ENCODE measurements at places on chromosomes 3 and 15. TPM values are rescaled to one million over a fixed set of nuclear protein-coding genes. Genes with fewer than 3 reads are reported as not detected.

GRCh38 chr3:96450699-96451098, 363.7 kb upstream of the EPHA6 start:
- DNase-seq, result no peak
- no peaks in the 10 kb centered on the region for H3K4me1 ChIP-seq
- no peaks in the 10 kb centered on the region for H3K36me3 ChIP-seq
- H3K4me3 ChIP-seq, result no peak overlapping the region
- H3K27me3 ChIP-seq, result no peaks in the 10 kb centered on the region

DNA sequence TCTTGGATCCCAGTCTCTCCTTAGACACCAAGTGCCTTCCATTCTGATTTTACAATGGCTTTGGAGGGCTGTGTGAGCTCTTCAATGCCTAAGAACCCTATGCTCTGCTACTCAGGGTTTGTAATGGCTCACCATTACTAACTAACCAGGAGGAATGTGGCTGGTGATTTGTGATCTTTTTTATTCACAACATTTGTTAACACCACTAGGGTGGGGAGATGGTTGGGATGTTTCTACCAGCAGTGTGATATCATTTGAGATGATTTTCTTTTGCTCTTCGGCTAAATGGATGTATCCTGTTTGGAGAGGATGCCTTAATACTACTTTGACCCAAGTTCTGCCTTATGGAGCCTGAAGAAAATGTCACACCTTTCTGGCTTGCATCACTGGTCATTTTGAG, 226.9 kb downstream of the MFSD1 start:
- H3K4me3 ChIP-seq, result no peak overlapping the region
- DNase-seq, result no peak
- H3K4me1 ChIP-seq, result no peaks in the 10 kb centered on the region
- H3K36me3 ChIP-seq, result no peaks in the 10 kb centered on the region

DNA sequence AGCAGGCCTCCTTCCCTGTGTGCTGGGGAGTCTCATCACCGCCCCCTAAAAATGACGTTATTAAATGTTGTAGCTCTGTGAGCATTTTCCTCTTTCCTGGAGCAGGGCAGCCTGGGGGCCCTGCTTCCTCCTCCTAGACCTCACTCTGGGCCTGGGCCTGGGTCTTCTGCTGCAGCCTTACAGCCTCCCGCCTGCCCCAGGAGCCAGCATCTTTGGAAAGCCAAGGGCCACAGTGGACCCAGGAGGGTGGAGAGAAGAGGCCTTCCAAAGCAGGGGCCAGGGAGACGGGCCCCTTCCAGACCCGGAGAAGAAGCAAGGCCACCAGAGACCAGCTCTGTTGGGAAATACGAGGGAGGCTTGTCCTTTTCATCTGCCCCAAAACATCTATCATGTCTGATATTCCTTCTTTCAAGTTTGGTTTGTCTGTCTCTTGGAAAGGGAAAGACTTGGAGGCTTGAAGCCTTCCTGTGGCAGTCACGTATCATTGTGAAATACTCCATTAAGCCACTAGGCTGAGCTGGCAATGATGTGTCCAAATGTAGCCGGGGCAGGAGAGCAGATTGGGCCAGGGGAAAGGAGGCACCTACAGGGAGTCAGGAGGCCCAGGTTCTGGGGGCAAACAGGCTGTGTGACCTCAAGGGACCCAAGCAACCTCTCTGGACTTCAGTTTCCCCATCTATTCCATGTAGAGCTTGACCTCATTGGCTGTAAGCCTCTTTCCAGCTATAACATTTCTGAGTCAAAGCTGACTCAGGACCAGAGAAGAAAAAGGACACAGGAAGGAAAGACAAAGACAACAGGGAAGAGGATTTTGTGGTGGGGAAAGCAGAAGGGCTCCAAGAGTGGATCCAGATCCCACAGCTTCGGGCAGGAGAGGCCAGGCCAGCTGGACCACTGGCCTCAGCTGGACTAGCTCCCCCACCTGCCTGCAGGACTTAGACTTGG, 31.1 kb downstream of the CYP11A1 start:
- H3K27me3 ChIP-seq, result no peaks in the 10 kb centered on the region
- no peaks in the 10 kb centered on the region for H3K36me3 ChIP-seq
- no peak overlapping the region for H3K27ac ChIP-seq
- H3K4me3 ChIP-seq, result no peak overlapping the region
- H3K4me1 ChIP-seq, result no peaks in the 10 kb centered on the region

GRCh38 chr15:78916088-78916487, 28.8 kb downstream of the CTSH start:
- peaks cover 47% of the 10 kb centered on the region for H3K36me3 ChIP-seq
- no peaks in the 10 kb centered on the region for H3K27me3 ChIP-seq
- peaks cover 7% of the 10 kb centered on the region for H3K4me1 ChIP-seq
- no peak for DNase-seq

DNA sequence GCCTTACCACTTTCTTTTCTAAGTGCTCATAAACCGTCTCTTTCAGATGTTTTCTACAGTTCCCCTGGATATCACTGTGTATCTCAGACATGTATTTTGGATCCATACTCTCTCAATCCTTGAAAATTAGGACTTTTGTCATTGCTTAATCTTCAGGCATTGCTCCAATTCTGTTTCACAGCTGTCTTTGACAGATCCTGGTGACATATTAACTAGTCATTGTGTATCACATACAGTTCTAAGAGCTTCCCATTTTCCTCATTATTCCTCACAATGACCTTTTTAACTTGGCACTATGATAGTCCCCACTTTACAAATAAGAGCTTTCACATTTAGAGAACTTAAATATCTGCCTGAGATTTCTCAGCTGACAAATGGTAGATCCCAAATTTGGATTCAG, 151.7 kb downstream of the CLSTN2 start:
- no peaks in the 10 kb centered on the region for H3K27me3 ChIP-seq
- H3K27ac ChIP-seq, result no peak overlapping the region
- H3K4me1 ChIP-seq, result no peaks in the 10 kb centered on the region
- no peaks in the 10 kb centered on the region for H3K36me3 ChIP-seq
- DNase-seq, result no peak

DNA sequence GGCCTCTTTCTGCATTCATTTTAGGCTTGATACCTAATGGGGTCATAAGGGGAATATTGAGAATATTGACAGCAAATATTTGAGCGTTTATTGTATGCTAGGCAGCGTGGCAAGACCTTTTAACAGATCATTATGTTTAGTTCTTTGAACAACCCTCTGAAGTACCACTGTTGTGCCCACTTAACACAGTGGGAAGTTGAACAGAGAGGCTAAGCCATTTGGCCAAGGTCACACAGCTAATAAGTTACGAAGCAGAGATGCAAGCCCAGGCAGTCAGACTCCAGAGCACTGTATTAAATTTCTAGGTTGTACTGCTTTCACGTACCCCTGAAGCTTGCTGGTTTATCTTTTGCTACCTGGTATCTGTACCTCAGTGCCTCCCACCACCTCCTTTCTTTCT, 1.1 kb downstream of the RAB7A start:
- no peaks in the 10 kb centered on the region for H3K27me3 ChIP-seq
- peak overlapping the region; percentile 94 for H3K27ac ChIP-seq
- H3K36me3 ChIP-seq, result no peaks in the 10 kb centered on the region
- H3K4me3 ChIP-seq, result peak overlapping the region; percentile 97
- peaks cover 29% of the 10 kb centered on the region for H3K4me1 ChIP-seq
- DNase-seq, result no peak

DNA sequence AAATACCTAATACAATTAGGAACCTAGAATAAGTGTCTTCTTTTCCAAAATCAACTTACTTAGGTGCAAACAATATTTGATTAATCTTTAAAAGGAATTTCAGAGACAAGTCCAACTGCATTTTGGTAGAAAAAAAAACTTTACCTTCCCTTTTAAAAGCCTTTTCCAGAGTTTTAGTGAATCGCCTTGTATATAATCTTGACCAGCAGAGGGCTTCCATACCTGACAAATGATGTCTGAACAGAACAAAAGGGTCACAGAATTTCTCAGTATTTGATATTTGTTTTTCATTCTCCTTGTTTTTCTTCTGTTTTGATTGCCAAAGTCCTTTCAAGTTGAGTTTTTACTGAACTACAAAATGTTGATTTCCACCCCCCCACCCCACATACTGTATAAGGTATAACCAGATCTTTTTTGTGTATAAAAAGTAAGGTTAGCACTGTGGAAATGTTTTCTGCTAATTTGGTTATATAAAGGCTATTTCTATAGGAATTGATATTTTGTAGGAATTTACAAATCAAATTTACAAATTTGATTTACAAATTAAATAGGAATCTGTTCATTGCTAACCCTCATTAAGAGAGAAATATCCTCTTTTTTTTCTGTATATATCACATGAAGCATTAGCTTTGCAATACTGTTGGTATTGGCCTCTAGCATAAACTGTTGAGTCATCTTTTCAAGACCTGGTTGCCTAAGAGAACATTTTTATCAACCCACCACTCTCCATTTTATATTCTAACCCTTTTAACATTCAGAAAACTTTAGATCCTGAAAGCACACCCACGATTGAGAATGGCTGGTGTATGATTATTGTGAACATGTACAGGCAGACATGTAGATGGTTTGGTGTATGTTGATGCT, 464.1 kb upstream of the RARB start:
- H3K36me3 ChIP-seq, result no peaks in the 10 kb centered on the region
- no peaks in the 10 kb centered on the region for H3K4me1 ChIP-seq
- no peak for DNase-seq
- H3K27ac ChIP-seq, result no peak overlapping the region
- no peaks in the 10 kb centered on the region for H3K27me3 ChIP-seq
- no peak overlapping the region for H3K4me3 ChIP-seq

DNA sequence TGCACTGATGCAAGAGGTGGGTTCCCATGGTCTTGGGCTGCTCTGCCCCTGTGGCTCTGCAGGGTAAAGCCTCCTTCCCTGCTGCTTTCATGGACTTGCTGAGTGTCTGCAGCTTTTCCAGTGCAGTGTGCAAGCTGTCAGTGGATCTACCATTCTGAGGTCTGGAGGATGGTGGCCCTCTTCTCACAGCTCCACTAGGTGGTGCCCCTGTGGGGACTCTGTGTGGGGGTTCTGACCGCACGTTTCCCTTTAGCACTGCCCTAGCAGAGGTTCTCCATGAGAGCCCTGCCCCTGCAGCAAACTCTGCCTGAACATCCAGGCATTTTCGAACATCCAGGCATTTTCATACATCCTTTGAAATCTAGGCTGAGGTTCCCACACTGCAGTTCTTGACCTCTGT, 329.8 kb upstream of the NAALADL2 start:
- no peaks in the 10 kb centered on the region for H3K4me1 ChIP-seq
- no peak for DNase-seq
- H3K27me3 ChIP-seq, result no peaks in the 10 kb centered on the region
- H3K27ac ChIP-seq, result no peak overlapping the region
- no peak overlapping the region for H3K4me3 ChIP-seq
- no peaks in the 10 kb centered on the region for H3K36me3 ChIP-seq

Gene TMEM207
- not detected for total RNA-seq

Gene IGSF11
- total RNA-seq, result not detected

Gene SEMA5B
- 0.85 TPM for total RNA-seq

Gene SLCO2A1
- total RNA-seq, result 111 TPM

Gene CP
- 58.3 TPM for total RNA-seq
